ENCODE measurements at places on chromosomes 5 and 9.

GRCh38 chr5:106737111-106737510, 933.6 kb downstream of the EFNA5 start:
- no peak for DNase-seq

GRCh38 chr9:84382720-84383119, 42.2 kb upstream of the SLC28A3 start:
- DNase-seq, result no peak

- no peak for DNase-seq
Observed at GRCh38 chr5:1443991-1444360, 1.3 kb downstream of the SLC6A3 start.

DNA sequence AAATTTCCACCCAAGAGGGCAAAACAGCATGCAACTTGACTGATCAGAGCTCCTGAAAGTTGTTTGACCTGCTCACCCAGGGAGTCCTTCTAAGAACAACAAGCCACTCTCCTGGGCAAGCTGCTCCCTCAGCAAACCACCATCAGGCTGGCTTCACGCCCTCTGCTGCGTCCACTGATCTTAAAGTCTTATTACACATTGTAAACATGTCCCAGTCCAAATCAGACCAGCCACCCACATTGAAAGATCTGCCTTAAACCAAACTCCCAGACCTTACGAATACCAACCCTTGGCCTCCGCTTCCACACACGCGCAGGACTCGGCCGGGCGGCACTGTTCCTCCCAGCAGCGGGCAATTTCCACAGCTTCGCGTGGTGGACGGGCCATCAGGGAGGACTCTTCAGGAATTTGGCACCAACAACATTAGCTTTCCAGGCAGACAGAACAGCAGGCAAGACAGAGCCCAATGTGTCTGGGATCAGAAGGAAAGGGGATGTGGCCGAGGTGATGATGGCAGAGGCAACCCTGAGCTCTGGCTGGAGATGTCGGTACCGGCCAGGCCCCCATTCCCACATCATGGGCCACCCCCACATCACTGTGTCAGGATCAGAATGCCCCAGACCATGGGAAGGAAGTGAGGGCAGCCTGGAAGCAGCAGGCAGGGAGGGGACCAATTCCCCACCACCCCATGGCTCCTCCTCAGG, 56.8 kb downstream of the SEMA4D start:
- no peak for DNase-seq

GRCh38 chr9:89177012-89177943, 1.3 kb downstream of the SHC3 start:
- DNase-seq, result no peak

- no peak for DNase-seq
Observed at GRCh38 chr9:97864396-97864795, 11.4 kb downstream of the FOXE1 start.

- no peak for DNase-seq
Observed at GRCh38 chr5:94469894-94470329, 148.5 kb downstream of the KIAA0825 start.

GRCh38 chr5:151408591-151409230, 38.7 kb upstream of the SLC36A1 start:
- DNase-seq, result no peak

GRCh38 chr5:124199893-124200292, 546.5 kb downstream of the ZNF608 start:
- no peak for DNase-seq

- DNase-seq, result no peak
Observed at GRCh38 chr5:91281401-91281800, 101.7 kb downstream of the ARRDC3 start.
